ENCODE measurements at places on chromosomes 7 and 10. TPM values are rescaled to one million over a fixed set of nuclear protein-coding genes. Genes with fewer than 3 reads are reported as not detected.

GRCh38 chr7:29084832-29085231 is 61.5 kb downstream of the CPVL start:
- DNase-seq: no peak

Gene SH3PXD2A
- 64.0 TPM for total RNA-seq

Gene PTPRN2
- total RNA-seq: not detected

Gene AGAP5
- total RNA-seq: 3.9 TPM

GRCh38 chr10:76119515-76119914 is 688.1 kb downstream of the LRMDA start:
- peak; percentile 89 for DNase-seq

Gene MLXIPL
- total RNA-seq: not detected

Gene GBX1
- total RNA-seq: not detected

Gene MYL10
- not detected for total RNA-seq

Gene HGF
- total RNA-seq: 4.4 TPM

GRCh38 chr7:133723044-133723443 is 404.1 kb upstream of the LRGUK start:
- DNase-seq: no peak

DNA sequence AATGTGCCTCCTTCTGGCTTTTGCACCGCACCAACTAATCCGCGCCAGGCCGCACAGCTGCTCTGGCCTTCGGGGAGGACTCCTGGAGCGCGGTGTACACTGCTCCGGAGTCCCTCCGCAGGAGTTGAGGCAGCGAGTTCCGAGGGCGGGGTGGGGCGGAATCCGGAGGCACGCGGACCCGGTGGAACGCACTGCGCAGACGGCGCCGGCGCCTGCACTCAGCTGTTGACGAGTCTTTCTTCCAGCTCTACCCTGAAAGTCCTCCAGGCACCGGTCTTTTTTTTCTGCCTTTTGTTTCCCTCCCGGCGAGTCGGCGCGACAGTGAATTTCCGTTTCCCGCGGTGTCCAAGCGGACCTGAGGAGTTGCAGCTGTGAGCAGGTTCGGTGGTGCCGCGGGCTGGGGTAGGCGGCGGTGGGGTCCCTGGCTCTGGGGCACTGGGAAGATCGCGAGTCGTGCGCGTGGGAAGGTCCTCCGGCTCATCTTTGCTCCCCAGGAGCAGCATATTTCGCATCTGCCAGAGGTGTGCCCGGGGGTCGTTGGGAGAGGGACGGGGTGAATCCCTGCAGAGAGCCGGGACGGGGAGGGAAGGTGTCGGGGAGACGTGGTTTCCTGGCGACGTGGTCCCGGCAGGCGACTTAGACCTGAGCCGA is 44.1 kb downstream of the SFTPD start:
- DNase-seq: peak; percentile 82

Gene WDFY4
- total RNA-seq: not detected

- no peak for DNase-seq
Measured at GRCh38 chr10:25843551-25844170, 90.4 kb upstream of the MYO3A start.

DNA sequence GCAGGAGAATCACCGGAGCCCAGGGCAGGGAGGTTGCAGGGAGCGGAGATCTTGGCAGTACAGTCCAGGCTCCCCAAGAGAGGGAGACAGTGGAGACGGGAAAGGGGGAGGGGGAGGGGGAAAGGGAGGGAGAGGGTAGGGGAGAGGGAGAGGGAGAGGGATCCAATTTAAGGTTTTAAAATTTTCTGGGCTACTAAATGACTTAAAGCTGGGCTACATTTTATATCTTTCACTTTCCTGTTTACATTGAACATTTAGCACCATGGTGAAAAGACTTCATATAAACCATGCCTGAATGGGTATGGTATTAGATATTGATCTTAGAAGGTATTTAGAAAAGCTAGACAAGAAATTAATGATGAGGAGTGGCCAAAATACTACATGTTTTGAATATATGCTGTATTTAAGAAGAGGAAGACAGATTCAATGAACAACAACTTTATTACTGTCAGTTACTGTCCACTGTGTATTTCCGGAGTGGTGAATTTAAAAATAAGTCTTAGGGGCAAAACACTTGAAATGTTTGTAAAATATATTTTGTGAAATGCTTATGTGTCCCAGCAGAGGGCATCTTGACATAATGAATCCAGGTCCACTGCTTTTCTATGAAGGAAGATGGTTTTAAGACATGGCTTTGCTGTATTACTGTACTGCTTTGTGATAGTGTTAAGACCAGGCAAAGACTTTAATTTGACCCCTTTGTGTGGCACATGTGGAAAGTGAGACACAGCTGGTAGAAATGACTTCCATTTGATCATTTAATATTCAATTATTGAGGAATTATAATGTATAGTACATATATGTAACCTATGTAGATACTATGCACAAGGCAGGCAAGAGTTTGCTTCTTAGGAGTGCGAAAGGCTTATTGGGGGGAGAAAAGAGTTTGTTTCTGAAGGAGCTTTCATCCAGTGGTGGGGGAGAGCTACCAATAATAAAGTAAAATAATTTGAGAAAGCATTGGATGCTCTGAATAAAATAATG is 52.8 kb downstream of the NRF1 start:
- DNase-seq: peak; percentile 86

DNA sequence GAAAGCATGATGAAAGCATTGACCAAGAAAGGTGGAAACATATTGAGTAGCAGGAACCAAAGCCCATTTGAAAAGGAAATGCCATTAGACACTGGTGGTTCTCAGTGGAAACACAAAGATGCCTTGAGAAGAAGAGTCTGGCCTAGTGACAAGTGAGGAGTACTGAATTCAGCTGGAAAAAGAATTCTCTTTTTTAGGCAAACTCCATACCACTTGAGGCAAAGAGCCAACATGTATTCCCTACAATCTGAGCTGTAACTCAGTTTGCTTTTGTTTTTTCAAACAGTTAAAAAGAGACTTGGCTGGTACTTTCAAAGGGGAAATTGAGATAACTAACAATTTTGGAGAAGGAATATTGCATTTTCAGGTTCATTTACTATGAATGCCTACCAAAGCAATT is 624.0 kb downstream of the NRG3 start:
- DNase-seq: no peak

GRCh38 chr7:39936761-39937160 is 13.3 kb upstream of the CDK13 start:
- DNase-seq: no peak

DNA sequence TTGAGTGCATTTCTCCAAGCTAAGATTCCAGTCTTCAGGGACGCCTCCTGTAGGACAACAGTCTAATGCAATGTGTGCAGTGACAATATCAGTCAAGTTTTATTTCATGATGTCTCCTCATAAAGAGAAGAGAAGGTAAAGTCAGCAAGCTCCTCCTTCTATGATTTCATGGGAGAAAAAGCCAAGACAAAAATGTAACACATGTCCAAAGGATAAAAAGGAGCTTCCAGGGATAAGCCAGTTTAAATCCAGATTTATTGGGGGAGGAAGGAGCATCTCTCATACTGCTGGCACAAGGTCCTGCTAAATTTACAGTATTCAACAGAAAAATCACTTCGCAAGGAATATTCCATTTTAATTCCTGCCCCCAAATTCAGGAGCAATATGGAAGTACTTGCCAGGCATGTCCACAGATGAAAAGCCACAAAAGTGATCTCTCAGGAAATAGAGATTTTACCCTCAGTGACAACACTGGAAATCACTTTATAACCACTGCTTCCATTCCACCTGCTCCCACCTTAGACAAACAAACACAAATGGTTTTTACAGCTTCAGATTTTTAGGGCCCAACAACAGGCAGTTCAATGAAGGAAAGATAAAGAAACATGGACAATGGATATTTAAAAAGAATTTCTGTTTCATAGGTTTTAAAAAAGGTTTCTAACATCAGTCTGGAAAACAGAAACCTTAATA is 677.5 kb upstream of the C7orf33 start:
- no peak for DNase-seq

- DNase-seq: peak; percentile 63
Measured at GRCh38 chr10:63542835-63543575, 21.8 kb downstream of the REEP3 start.

DNA sequence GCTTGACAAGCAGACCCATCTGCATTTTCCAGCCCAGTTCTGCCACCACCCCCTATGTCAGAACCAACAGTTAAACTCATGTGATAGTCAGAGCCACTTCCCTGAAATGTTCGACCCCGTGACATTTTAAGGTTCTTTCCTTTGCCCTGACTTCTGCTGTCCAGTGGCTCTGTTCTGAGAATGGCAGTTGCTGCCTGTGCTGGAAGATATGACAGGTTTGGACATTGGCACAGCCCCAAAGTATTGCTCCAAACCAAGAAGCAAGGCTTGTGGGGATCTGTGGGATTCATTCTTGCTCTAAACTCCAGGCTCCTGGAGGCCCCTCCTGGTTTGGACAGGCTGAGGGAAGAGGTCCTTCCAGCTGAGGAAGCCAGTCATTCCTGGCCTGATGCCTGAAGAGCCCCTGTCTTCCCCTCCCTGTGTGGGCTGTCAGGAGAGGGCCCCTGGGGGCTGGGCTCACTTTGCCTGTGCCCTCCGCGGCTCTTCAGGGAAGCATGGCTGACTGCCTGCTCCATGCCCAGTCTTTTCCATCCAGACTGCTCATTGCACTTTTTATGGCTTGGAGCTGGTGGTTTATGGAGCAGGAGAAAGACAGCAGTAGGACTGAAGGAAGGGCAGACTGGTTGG is 138.0 kb downstream of the CDH23 start:
- no peak for DNase-seq

DNA sequence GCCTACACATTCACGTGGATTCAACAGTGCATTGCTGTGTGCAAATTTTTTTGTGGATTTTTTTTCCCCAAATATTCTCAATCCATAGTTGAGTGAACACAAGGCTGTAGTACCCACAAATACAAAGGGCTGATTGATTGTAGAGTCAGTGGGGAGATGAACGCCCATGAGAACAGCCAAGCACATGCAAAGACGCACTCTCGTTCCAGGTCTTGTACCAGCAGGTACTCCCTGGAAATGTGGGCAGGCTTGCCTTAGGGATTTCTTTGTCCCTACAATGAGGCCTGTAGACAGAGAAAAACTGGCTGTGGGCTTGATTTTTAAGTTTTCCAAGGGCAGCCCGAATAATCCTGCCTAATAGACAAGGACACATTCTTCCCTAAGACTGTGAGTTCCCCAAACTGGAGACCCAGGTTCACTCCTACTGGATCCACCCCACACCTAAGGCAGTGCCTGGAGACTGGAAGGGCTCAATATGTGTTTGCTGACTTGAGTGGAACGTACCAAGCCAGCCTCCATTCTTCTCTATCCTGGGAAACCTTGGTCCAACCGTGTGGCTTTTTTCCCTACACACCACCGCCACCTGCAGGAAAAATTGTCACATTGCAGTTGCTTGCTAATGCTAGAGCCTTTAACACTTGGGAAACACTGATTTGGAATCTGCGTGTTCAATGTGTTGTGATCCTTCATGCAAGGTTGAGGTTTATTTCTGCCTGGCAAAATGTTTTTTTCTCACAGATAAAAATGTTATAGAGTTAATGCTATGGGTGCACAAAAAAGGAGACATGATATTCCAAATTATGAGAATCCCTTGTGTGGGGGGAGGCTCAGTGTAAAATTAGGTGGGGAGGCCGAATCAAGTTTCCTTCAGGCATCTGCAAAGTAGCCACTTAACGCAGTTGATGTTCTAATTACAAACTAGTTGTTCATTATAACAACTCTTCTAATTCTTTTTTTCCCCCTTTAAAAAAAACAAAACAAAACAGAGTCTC is 49.3 kb downstream of the PPP1R17 start:
- DNase-seq: peak; percentile 73

GRCh38 chr10:89683883-89684282 is 17.5 kb upstream of the KIF20B start:
- DNase-seq: no peak

- no peak for DNase-seq
Measured at GRCh38 chr10:122348512-122348911, 26.0 kb upstream of the PLEKHA1 start.

Gene MBL2
- total RNA-seq: not detected

Gene GJD4
- total RNA-seq: not detected

- peak; percentile 35 for DNase-seq
Measured at GRCh38 chr10:97450828-97451227, 4.9 kb downstream of the ZDHHC16 start.

- peak; percentile 98 for DNase-seq
Measured at GRCh38 chr10:32139223-32140073, 83.2 kb upstream of the KIF5B start.

GRCh38 chr10:113007821-113008220 is 57.8 kb downstream of the TCF7L2 start:
- peak; percentile 64 for DNase-seq

- no peak for DNase-seq
Measured at GRCh38 chr7:1948301-1948796, 278.3 kb downstream of the ELFN1 start.

DNA sequence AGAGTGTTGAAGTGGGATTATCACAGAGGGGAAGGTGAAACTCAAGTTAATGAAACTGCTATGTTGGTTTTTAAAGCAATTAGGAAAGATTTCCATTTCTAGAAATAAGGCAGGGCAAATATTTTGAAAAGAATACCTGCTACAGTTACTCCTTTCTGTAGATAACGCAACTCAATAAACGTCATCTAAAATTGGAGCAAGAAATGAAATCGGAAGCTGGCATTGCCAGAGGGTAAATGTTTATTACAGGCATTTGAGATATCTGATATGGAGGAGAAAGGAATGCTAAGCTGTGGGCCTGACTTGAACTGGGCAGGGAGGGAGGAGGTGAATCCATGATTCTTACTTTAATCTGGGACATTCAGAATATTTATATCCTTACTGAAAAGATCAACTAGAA is 217.0 kb upstream of the ADARB2 start:
- DNase-seq: no peak

Gene EGFR
- 55.0 TPM for total RNA-seq

DNA sequence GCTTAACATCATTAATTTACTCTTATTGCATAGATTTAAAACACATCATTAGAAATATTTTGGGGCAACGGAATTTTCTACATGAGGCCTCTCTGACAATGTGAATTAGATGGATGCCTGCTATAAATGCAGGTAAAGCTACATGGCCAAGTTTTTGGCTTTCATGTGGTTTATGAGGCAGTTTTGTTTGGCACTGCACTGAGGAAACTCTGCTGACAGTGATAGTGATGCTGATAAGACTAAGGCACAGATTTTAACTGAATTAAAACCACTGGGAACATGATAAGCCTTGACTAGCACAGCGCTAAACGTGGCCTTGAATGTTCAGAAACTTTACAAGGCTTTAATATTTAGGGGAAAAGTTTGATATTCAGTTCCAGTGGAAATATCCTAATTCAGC is 114.3 kb upstream of the NOBOX start:
- no peak for DNase-seq

Data from GM23248 (cell line).